ENCODE measurements at places on chromosomes 7 and 10.

- no peak for DNase-seq
Observed at GRCh38 chr10:91771907-91772306, 26.3 kb upstream of the TNKS2 start.

- DNase-seq = no peak
Observed at GRCh38 chr10:89481662-89482061, 53.7 kb downstream of the SLC16A12 start.

- no peak for DNase-seq
Observed at GRCh38 chr7:102830197-102830596, 81.4 kb downstream of the FAM185A start.

DNA sequence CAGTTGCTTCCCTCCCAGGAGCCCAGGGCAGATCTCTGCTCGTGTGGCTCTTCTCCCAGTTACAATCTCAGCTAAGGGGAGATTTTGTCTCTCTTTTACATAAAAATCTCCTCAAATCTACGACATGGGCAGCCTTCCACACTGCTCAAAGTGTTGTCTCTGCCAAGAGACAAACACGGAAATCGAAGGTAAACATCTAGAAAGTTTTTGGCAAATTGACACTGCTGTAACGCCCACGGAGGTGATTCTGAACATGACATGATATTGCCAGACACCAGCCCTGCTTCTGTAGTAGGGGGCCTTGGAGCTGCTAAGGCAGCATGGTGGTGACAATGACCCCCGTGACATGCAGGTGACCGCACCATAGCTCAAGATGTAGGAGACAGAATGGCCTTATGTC is 128.3 kb downstream of the CCDC3 start:
- no peak for DNase-seq

DNA sequence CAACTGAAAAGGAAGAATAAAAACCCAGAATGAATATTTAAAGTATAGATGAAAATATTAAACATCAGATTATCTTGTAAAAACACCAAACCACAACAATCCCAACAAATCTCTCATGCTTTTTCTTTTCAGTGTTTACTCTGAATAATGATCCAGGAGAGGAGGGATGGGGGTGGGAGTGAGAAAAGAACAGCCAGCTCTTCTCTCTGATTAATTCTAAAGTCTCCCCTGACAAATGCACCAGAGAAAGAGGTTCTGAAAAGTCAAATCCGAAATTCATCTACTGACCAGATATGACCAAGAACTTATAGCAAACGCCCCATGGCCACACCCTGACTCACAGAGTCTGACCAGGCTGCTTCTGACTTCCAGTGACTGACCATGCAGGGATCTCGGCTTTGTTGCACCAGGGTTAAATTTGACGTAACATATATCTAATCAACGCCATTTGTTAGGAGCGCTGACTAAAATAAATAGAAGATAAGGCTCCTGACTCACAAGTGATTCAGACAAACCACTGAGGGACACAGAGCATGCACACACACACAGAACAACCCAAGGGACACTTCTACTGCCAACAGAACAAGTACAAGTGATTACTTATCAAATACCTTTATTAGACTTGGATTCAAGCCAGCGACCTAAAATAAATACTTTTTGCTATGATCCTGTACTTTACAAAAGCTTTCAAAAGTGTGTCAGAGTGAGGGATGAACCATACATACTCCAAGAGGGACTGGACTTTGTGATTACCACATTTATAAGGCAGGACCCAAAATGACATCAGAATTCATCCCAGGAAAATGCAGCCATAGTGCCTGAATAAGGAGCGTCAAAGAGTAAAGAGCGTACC is 9.3 kb upstream of the SPOCK2 start:
- DNase-seq = no peak

- DNase-seq = no peak
Observed at GRCh38 chr10:45253183-45253914, 62.1 kb downstream of the OR13A1 start.

- no peak for DNase-seq
Observed at GRCh38 chr7:24881623-24882022, 98.4 kb downstream of the OSBPL3 start.

GRCh38 chr10:29617880-29618340 is 16.9 kb downstream of the SVIL start:
- DNase-seq = no peak

GRCh38 chr10:100349672-100350071 is 2.6 kb downstream of the SCD start:
- no peak for DNase-seq

- DNase-seq = no peak
Observed at GRCh38 chr10:93718937-93719725, 16.7 kb upstream of the FRA10AC1 start.

DNA sequence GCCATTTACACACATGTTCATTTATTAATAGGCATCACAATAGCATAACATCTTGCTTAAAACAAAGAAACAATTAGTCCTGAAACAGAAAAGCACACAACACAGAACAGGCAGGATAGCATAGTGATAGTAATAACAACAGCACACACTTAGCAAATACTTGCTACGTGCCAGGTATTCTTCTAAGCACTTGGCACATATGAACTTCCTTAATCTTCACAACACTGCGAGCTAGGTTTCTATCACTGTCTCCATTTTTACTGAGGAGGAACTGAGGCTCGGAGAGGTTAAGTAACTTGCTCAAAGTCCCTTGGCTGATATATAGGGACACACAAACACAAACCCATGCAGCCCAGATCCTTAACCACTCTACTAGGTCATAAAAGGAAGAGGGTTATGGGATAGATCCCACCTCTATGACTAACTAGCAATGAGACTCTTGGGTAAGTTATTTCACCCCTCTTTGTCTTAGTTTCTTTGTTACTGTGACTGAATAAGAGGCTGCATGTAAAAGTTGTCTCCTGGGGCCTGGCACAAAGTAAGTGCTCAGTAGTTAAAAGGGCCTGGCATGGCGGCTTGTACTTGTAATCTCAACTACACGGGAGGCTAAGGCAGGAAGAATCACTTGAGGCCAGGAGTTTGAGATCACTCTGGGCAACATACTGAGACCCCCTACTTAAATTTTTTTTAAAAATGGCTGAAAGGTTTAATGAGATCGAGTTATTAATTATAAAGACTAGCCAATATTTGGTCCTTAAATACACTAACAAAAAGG is 181.0 kb upstream of the RHOBTB1 start:
- no peak for DNase-seq

DNA sequence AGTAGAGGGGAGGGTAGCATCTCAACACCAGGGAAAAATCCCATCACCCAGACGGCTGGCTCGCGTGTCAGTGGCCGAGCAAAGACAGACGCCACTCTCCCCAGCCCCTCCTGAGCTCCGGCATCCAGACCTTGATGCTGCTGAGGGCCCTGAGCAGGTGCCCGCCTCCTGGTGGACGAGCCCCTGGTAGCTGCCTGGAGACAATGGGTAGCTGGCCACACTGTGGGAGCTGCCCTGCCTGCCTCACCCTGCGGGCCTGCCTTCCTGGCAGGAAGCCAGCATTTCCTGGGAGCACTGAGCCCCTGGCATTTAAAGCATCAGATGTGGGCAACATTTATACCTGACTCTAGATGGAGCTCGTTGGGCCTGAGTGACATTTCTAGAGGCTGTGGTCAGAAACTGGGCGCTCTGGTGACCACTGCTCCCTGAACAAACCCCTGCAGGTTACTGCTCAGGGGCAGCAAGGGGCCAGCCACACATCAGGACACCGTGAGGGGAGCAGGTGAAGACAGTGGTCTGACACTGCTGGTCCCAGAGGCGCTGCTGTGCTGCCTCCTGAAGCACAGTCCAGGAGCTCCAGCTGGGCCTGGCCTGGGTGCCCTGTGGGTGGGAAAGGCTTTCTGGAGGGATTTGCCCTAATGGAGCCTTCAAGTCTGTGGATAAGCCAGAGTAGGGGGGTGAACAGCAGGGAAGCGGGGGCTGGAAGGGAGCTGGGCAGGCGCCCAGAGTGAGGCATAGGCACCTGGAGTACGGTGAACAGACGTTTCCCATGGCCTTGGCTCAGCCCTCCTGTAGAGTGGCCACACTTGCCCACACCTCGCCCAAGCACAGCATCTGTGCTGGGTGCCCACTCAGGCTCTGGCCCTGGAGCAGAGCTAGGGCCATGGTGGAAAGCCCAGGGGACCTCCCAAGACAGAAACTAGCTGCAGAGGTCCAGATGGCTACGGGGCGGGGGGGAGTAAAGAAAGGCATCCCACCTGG is 138.7 kb downstream of the MAPK8 start:
- no peak for DNase-seq

DNA sequence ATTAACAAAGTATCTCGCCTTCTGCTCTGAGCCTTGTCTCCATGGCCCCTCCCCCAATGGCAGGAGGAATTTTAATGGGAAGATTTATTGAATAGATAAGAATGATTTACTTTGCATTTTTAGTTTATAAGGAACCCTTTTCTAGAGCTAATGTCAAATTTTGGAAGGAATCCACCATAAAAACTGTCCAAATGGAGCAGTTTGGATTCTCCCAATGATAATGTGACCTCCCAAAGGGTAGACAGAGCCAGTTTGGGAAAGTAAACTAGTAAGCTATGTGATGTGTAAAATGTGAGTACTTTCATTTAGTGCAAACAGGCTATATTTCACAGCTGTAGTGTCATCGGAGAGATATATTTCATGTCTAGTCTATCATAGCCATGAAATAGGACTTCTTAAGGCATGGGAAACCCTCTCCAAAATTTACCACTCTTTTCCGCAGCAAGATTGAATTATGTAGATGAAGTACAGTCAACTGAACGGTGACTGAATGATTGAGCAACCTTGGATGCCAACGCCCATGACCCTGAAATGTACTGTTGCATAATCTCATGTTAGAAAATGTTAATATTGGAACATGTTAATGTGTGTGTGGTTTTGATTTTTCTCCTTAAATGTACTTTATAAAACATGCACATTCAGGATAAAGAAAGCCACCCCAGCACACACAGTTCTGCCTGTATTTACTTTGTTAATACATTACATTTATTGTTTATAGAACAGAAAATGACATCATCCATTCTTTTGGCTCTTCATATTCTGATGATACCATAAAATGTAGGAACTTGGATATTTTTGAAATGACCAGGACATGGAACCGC is 140.6 kb downstream of the NRP1 start:
- DNase-seq = no peak

DNA sequence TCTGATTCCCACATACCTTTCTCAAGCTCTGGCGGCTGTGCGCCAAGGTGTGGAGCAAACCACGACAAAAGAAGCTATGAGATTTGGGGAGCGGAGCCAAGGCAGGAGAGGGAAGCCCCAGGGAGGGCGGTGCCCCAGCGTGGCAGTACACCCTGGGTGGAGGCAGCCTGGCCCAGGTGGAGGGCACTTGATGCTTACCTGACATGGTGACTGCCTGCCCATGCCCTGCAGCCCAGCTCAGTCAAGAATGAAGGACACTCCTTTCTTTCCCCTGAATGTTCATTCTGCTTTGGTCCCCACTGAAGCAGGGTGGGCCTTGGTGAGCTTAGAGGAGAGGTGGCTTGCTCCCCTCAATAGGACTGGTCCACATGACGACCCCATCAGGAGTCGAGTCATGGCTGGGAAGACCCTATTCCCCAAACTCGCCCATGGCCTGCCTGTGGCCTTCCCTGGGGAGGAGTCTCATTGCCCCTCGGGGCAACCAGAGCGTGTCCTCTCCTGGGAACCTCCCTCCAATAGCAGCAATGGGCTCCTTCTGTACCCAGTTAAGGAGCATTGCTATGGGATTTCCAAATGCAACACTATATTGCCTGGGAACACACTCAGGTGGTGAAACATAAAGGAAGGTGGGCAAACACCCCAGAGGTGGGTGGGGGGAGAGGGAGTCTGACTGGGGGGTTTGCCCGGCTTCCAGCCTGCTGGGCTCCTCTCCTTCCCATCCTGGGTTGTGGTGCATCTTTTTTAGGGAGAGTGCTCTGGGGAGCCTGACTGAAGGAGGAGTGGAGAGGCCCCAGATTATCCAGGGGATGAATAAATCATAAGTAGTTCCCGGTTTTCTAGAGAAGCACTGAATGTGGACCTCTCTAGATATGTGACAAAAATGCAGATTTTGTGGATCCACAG is 22.7 kb downstream of the RAMP3 start:
- no peak for DNase-seq

DNA sequence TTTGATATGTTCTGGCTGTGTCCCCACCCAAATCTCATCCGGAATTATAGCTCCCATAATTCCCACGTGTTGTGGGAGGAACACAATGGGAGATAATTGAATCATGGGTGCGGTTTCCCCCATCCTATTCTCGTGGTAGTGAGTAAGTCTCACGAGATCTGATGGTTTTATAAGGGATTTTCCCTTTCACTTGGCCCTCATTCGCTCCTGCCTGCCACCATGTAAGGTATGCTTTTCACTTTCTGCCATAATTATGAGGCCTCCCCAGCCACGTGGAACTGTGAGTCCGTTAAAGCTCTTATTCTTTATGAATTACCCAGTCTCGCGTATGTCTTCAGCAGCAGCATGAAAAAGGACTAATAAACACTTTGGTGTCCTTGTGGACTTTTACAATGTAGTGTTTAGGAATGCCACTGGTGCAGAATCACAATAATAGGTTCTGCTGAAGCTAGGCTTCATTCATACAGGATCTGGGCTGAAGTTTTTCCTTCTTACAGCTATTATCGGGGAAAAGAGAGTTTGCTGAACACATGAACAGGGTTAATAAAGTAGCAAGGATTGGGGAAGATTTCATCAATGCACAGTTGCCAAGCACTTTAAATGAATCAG is 74.3 kb downstream of the CPED1 start:
- no peak for DNase-seq

- DNase-seq = no peak
Observed at GRCh38 chr7:69597278-69598076, 798 bp upstream of the AUTS2 start.

DNA sequence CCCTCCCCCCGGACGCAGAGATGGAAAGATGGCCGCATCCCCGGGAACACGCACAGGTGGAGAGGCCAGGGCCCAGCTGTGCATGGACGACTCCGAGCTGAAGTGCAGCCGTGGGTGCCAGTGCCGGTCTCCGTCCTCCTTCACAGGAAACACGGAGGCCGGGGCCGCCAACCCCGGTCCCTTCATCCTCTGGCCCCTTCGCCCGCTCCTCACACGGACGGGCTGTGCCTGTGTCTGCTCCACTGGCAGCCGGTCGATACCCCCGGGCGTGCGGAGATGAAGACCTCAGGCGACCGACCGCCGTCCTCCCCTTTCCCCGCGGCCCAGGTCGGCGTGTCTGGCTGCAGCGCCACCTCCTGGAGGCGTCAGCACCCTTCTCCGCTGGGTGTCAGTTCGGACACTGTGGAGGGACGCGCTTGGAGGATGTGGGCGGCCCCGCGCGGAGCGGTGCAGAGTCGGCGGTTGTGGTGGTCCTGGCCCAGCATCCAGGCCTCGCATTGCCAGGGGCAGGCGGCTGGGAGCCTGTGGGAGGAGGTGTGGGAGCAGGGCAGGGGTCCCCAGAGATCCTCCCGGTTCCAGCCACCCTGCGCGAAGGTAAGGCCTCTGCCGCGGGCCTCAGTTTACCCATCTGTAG is 9.9 kb downstream of the ZNF511 start:
- peak; percentile 54 for DNase-seq

All from activated CD4-positive, alpha-beta T cell treated with anti-CD3 and anti-CD28 coated beads for 24 hours (primary cell).